ENCODE measurements at places on chromosomes 2 and 18.

GRCh38 chr2:120735746-120736170 is at the start of gene GLI2:
TSS of gene GLI2 (plus strand) at chr2:120735868. CDS start at chr2:120797321, 61,453 bp downstream.
- no peak for DNase-seq

DNA sequence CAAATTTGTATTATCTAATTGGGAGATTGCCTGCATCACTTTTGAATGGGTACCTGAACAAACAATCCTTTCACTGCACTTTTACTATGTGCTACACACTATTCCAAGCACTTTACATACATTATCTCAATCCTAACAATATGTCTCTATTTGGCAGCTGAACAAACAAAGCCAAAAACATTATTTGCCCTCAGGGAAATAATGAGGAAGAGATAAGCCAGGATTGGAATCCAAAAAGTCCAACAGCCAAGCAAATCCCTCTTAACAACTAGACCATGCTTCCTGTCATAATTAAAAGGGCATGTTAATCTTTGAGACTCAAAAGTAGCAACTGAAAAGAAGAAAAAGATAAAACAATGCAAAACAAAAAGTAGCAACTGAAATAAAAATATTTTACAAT is 32.1 kb downstream of the RPRD1A start:
- DNase-seq, result no peak

DNA sequence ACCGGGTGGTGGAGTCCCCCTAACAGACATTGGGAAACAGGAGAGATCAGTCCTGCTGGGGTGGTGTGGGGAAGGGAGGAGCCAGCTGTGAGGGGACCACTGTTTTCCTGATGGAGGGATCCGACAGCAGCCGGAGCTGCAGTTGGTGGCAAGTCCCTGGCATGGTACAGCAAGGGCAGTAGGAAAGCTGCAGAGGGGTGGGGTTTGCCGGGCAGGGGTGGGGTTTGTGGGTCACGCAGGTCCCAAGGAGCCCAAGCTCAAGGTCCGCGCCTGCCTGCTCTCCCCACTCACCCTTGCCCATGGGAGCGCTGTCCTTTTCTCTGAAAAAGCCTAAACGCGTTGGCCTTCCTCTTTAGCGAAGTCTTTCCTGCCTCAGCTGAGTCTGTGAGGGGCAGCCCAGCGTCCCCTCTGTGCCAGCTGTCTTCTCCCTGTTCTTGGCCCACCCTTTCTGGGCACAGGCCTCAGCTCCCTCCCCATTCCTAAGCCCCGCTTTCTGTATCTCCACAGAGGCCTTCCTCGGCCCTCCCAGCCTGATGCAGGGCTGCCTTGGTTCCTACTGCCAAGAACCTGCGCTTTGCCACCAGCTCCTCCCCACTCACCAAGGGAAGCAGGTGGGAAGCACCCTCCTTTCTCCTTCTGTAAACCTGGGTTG is 29.3 kb upstream of the INHBB start:
- no peak for DNase-seq

DNA sequence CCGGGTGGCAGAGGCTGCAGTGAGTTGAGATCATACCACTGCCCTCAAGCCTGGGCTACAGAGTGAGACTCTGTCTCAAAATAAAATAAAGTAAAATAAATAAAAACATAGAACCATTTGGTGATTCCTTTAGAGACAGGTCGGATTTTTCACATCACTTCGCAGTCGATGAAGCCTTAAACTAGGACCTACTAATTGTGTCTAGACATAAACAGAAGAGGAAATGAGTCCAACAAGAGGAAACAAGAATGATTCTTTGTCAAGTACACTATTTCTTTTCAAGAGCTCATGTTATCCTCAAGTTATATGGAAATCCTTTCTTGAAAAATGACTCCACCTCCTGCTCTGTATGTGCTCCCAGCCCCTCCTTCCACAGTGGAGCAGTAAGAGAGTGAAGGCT is 758.9 kb downstream of the DPP10 start:
- no peak for DNase-seq

- DNase-seq, result no peak
These were observed 55.1 kb downstream of the TGFA start for GRCh38 chr2:70498528-70498927.

GRCh38 chr2:239706367-239706766 is 305.5 kb upstream of the HDAC4 start:
- DNase-seq, result no peak

DNA sequence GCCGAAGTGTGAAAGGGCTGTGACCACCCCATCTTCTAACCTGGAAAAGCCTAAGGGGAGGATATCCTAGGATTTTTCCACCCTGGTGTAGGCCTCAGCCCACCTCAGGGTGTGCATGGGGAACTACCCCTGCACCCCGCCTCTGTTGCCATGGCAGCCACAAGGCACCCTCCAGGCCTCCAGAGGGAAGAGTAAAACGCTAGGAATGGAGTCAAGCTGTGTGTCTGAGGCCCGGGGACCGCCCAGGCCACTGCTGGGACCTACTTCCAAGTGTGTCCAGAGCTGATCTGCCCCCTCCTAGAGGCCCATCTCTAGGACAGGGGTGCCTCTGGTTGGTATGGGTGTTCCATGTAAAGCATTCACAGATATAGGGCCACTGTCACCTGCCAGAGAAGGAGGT is 86.7 kb downstream of the PLB1 start:
- no peak for DNase-seq

GRCh38 chr18:74023220-74023619 is 124.4 kb downstream of the FBXO15 start:
- DNase-seq, result no peak

DNA sequence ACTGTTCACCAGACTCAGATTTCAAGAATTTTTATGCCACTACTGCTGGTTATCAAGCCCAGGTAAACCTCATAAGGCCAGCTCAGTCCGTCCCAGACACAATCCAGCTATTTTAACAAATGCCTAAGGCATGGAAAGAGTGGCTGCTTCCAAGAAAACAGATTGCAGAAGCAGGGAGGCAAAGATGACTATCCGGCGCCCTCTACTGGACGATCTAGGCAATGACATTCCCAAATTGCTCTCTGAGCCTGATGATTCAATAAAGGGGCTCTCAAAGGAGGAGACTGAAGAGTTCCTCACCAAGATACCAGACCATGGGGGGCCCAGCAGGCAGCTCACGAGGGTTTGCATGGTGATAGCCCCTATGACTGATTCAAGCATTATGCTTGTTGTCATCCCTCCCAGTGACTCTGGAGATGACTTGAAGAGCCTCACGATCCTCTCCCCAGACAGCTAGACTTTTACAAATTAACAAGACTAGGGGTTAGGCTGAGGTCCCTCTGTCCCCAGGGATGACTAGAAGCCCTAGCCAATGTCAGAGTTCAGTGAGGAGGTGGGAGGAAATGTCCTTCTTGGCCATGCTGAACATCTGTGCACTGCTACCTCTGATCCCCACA is 25.0 kb downstream of the SERPINB8 start:
- DNase-seq, result no peak

DNA sequence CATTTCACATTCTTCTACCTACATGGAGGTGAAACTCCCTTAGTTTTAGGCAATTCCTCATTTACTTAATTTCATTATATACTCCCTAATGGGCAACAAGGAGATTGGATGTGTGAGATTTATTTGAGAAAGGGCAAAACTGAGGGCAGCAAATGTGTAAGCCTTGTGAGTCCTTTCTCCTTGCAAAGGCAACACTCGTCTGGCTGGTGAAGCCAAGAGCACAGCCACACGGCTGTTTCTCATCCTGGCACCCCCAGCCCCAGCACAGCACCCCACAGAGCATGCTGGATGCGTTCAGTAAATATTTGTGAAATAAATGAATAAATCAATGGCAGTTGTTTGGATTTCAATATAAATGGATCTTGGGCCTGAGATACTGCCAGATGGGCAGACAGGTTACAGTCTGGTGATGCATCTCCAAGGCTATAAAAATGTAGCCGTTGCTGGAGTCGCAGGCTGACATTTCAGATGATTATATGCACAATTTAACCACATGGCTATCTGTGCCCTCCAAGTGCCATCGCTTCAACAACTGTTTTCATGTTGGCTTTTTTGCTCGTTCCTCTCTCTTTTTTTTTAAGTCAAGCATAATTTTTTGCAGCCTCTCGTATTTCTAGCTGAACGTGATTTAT is 154.1 kb upstream of the REV1 start:
- DNase-seq, result no peak

DNA sequence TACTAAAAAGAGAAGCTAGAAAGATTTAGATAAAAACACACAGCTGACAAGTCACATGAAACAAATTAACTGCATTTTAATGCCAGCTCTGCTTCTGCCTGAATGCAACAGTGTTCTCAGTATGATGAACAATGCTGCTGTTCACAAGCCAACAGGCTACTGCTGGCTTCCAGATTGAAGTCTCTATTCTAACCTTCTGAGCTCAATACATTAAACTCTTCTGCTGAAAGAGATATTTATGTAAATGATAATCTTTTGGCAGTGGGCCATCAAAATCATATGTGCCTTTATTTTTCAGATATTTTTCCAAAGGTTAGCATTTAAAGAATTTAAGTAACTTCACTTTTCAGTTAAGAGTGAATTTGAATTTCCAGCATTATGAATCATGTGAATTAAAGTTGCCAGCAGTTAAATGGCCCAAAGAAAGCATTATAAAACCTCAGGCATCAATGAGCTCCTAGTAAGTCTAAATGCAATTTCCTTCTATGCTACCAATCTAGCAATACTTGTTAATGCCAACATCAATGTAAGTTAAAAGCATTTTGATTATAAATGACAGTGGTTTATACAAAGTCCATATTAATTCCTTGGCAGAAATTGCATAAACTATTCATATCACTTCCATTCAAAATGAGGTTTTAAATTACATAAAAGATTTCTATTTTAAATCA is 72.4 kb downstream of the ID2 start:
- DNase-seq, result no peak

DNA sequence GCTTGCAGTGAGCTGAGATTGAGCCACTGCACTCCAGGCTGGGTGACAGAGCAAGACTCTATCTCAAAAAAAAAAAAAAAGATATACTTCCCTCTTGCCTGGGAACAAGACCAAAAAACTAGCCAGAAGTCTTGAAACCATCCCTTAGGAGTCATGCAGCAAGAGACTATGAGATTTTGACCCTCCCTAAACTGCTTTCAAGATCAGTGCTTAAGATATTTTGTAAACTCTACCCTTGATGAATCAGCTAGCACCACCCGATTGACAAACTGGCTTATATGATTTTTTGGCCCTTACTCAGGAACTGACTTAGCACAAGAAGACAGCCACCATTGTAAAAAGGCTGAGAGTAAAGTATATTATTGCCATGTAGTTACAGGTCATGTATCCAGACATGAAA is 3.8 kb downstream of the SULT1C3 start:
- no peak for DNase-seq

DNA sequence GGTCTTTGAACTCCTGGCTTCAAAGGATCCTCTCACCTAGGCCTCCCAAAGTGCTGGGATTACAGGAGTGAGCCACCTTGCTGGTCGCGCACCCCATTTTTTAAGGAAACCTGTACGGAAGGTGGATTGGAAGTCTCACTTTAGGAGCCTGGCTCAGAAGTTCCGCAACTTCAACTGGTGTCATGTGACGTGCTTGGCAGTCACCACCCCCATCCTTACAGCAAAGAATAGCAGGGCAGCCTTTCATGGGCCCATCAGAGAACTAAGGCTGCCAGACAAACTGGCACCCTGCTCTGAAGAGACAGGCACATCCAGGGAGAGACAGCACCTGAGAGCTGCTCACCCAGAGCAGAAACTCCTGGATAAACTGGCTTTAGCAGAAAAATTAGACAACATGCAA is 3.3 kb upstream of the SLC66A2 start:
- DNase-seq, result no peak

GRCh38 chr2:16102358-16102975 is 162.1 kb downstream of the MYCN start:
- no peak for DNase-seq

- DNase-seq, result no peak
These were observed 402.9 kb downstream of the PARD3B start for GRCh38 chr2:204948024-204948763.

DNA sequence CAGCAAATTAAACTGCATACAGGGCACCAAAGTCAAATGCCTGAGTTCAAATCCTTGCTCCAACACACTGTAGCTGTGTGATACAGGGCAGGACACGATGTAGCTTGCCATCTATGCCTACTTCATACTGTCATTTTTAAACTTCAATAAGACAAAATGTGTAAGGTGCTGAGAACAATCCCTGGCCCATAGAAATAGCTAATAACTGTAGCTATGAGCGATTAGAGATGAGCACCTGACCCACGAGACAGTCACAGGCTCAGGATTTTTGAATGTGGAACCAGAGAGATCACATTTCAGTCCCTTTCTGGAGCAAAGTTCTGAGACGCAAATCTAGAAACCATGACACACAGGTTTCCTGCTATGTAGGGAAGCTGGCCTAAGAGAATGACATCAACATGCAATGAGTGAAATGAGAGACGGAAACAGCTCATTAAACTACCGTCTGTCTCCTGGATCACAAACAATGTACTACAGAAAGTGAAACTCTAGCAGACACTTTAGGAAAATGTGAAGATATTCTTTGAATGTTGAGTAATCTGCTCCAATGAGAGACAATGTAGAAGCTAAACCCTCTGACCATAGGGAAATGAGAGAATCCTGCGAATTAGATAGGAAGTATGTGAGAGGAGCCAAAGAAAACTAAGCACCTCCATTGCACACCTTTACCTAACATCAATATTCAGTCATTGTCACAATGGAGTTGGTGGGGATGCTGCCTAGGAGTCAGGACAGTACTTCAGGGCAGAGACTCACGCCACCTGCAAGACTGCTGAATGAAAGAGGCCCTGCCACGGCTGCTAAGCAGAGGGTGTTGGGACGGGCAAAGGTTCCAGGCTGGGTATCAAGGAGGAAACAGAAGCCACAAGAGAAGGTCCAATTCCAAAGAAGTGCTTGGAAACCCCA is 25.5 kb downstream of the B4GALT6 start:
- DNase-seq, result no peak

- no peak for DNase-seq
These were observed 67.7 kb downstream of the TAF4B start for GRCh38 chr18:26293982-26294381.

DNA sequence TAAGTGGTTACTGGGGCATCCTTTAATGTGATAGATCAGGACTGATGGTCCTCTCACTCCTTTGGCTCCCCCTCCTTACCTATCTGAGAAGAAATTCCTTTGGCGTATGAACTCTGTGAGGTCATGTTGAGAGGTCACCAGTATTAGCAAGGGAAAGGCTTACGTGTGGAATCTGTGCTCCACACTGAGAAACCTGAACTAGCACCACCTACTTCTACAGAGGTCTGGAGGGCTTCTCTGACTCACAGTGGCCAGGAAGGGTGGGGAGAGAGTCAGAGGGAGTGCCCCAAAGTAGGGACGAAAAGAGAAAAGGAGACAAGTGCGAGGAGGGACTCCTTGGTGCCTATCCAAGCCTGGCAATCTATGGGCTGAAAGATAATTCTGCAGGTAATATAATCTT is 348.6 kb downstream of the TNS1 start:
- no peak for DNase-seq

- DNase-seq, result no peak
These were observed 31.3 kb downstream of the ACKR3 start for GRCh38 chr2:236600892-236601291.

GRCh38 chr18:63054901-63055584 is 264.5 kb downstream of the BCL2 start:
- DNase-seq, result no peak

- DNase-seq, result no peak
These were observed 37.1 kb downstream of the ZNF516 start for GRCh38 chr18:76457957-76458356.
